ENCODE measurements at places on chromosomes 1 and 21. TPM values are rescaled to one million over a fixed set of nuclear protein-coding genes. Genes with fewer than 3 reads are reported as not detected.

- no peak for DNase-seq
These were observed 18.3 kb upstream of the ARID1A start for GRCh38 chr1:26677306-26678115.

DNA sequence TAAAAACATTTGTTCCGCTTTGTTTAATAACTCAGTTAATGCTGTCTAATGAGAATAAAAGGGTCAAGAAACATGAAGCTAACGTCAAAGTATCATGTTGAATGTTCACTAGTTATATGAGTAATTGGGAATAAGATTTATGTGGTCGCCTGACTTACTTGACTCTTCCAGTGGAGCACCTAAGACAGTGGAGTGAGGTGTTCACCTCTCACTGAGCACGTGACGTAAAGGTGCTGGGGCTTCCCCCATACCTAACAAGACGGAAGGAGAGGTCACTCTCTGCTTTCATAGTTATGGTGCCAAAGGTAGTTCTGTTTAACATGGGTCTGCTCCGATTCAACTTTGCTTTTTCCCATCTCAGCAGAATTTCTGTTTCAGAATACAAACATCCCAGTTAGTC lies 686 bp downstream of the KMO start:
- no peak for DNase-seq

- DNase-seq, result no peak
These were observed 28.9 kb upstream of the ADAM30 start for GRCh38 chr1:119924948-119925898.

DAB1 gene
- 7.2 TPM for total RNA-seq

GRCh38 chr21:38917043-38917774 lies 111.5 kb downstream of the ETS2 start:
- DNase-seq, result no peak

DNA sequence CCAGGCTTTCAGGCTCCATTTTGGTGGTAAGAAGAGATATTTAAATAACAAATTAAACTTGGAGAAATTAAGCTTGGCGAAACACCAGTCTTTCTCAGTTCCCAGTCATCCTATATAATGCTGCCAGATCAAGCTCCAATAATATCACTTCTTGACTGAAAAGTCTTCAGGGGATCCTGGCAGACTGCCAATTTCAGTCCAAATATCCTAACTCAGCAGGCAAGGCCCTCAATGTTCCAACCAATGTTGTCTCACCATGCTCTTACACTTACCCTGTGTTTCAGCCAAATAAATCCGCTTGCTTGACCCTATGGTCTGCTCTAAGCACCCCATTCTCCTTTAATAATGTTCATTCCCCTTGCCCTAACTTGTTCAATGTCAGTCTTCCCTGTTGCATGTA lies 39.9 kb upstream of the BCL10 start:
- DNase-seq, result no peak

LRRC39 gene
- total RNA-seq, result 0.40 TPM

DNA sequence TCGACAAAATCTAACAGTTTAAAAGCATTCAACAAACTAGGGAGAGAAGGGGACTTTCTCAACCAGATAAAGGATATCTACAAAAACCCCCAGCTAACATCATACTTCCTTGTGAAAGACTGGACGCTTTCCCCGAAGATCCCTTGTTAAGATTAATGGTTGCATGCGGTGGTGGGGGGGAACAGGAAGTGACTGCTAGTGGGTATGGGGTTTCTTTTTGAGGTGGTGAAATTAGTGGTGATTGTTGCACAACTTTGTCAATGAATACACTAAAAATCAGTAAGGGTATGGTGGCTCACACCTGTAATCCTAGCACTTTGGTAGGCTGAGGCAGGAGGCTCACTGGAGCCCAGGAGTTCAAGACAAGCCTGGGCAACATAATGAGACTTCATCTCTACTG lies 26.9 kb upstream of the EYA3 start:
- no peak for DNase-seq

- DNase-seq, result no peak
These were observed 50.9 kb downstream of the DHX9 start for GRCh38 chr1:182889997-182890396.

DNA sequence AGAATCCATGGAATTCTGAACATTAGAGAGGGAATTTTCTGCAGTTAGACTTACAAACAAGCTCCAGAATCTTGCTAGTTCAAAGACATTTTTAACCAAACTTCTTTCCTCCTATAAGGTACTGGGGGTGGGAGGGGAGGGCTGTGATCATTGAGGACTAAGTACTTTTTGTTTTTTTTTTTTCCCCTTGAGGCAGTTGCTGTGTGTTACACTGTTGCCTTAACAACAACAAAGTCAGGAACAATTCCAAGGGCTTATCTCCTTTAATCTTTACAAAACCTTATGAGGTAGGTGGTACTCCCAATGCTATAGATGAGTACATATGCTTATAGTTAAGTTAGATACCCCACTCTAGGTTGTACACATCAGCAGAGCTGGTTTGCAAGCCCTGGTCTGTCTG lies 62.9 kb downstream of the PPP1R12B start:
- no peak for DNase-seq

NBPF3 gene
- 13.7 TPM for total RNA-seq

INTS11 gene
- total RNA-seq, result 127 TPM

DNA sequence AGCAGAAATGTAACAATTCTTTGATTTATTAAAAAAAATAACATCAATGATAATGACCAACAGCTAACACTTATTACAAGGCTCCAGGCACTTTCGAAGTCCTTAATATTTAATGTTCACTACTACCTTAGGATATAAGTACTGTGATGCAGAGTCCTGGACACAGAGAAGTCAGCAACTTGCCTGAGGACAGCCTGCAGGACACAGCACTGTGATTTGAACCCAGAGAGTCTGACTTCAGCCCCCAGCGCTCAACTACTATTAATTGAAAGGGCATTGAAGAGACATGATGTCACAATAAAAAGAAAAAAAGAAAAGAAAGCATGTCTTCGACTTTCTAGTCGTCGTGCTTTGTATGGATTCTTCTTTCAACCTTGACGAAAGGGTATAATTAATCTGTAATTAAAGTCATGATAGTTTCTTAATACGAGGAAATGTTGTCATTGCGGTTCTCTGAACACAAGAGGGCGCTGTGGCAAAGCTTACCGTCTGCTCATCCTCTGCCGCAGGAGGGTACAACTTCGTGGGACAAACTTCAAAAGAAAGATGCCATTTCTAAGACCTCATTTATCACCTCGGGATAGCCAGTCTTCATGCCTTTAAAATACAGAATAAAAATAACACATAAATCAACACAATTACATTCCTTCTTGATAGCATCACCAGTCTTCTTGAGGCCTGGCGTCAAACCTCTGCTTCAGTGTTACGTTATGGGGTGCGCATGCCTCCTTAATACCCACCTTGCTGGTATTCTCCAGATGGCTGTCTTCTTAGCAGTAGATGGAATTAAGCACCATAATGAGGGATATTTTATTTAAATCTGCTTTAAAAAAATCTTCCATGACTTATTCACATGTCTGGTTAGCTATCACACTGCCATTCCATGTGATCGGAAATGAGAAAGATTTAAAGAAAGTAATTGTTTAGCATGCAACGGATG lies 240.1 kb downstream of the DISC1 start:
- DNase-seq, result no peak

CLEC20A gene
- total RNA-seq, result not detected

DNA sequence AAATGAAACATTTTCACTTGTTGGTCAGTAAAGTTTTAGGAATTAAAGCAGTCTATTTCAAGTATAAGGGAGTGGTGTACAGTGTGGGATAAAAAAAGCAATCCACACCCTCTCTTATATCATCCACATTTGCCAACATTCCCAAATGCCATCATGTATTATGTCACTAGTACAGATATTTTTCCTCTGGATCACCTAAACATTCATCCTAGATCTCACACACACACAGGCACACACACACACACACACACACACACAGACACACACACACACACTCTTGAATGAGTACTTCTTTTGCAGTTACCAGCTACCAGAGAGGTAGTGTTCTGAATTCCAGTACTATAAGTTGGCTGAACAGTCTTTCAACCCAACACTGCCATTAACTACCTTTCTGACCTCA lies 1369.1 kb upstream of the ADGRL4 start:
- no peak for DNase-seq

DNA sequence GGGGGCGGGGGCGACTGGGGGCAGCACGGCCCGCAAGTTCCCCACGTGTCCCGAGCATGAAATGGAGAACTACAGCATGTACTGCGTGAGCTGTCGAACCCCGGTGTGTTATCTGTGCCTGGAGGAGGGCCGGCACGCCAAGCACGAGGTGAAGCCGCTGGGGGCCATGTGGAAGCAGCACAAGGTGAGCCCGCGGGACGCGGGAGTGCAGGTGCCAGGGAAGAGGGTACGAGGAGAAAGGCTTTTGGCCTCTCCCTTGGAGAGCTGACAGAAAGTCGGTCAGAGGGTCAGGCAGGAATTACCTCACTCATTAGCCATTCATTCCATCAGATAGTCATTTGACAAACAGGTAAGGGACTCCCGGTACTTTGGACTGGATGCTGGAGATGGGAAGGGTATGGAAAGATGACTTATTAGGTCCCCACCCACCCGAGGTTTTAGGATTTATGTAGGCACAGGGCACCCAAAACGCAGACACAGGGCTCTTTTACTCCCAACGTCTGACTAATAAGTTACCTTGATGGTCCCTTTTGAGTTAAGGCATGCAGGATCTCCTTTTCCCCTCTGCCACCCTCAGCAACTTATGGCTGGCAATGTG lies 2.1 kb downstream of the TRIM67 start:
- DNase-seq, result no peak

GRCh38 chr1:94031154-94031553 lies 89.8 kb downstream of the ABCA4 start:
- DNase-seq, result no peak

FAAH gene
- 30.8 TPM for total RNA-seq

GRCh38 chr1:199058281-199058680 lies 419.4 kb downstream of the PTPRC start:
- DNase-seq, result no peak

- DNase-seq, result no peak
These were observed 9.1 kb upstream of the EFHD2 start for GRCh38 chr1:15400627-15401026.

ST3GAL3 gene
- 6.4 TPM for total RNA-seq

CD1D gene
- total RNA-seq, result 0.24 TPM

- no peak for DNase-seq
These were observed 644.2 kb downstream of the PTPRU start for GRCh38 chr1:29880556-29880955.

CLDN17 gene
- total RNA-seq, result not detected

DNA sequence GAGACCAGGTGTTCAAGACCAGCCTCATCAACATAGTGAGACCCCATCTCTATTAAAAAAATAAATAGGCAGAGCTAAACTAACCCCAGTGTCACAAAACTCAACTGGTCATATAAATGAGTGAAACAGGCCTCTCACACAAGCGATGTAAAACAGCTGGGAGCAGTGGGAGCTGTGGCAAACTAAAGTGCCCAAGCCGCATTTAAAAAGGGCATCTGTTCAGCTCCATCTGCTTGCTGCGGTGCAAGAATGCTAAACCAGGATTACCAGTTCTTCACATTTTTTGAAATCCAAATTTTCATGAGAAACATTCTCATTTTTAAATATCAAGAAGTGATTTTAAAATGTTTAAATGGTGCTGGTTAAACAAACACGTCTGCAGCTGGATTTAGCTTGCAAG lies 50.0 kb upstream of the WNT2B start:
- no peak for DNase-seq

DNA sequence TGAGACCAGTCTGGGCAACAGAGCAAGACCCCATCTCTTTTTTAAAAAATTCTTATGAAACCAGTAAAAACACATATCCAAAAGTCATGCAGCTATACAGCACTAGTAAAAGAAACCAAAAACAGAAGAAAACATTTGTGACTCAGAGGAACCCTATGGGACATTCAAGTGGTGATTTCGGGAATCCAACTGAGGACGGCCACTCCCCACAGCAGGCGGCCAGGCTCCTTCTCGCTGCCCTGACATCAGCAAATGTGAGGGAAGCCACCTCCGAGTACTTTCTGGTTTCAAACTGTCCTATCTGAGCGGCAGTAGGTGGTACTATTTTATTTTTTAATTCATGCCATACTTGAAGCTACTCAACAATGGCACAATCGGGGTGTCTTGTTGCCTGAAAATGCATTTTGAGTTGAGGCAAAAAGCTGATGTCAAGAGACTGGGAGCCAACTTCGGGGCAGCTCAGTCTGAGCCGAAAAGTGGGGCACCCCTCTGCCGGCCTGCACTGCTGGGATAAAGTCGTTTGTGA lies 3.3 kb downstream of the SUMO3 start:
- no peak for DNase-seq

TENT5C gene
- total RNA-seq, result 12.9 TPM

DNA sequence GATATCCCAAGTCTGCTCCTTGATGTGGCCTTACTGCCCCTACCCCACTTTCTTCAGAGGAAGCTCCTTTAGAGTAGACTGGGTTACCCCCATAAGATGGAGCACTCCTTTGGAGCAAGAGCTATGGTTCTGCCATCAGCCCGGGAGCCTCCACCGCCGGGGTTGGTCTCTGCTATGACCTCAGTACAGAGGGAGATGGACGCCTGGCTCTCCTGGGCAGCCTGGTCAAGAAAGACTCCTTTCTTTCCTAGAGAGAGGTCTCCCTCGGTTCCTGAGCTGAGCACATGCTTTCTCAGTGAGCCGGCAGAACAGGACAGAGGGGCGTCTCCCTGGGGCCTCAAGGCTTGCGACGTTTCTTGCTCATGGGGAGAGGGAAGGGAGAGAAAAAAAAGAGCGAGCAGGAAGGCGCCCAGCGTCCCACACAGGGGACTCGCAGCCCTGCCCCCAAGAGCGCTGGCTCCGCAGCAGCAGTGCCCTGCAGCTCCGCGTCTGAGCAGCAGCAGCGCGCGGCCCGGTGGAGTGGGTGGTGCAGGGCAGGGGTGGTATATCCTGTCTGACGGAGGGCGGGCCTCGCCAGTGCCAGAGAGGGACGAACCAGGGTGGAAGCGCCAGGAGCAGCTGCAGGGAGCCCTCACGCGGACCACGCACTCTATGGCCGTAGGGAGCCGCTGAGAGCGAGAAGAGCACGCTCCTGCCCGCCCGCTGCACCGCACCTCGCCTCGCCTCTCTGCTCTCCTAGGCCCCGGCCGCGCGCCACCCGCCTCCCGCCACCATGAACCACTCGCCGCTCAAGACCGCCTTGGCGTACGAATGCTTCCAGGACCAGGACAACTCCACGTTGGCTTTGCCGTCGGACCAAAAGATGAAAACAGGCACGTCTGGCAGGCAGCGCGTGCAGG lies at the start of gene PKP1:
TSS of gene PKP1 (plus strand) at position 576 of the 899 bp plus-strand sequence. CDS start at position 773, 197 bp downstream.
- DNase-seq, result no peak

GRCh38 chr1:163408262-163408661 lies 86.5 kb downstream of the NUF2 start:
- DNase-seq, result no peak

FNBP1L gene
- 119 TPM for total RNA-seq

- DNase-seq, result no peak
These were observed 76.6 kb downstream of the NDUFS5 start for GRCh38 chr1:39102537-39103327.

GRCh38 chr1:205310976-205311704 lies 10.4 kb downstream of the NUAK2 start:
- no peak for DNase-seq

DNA sequence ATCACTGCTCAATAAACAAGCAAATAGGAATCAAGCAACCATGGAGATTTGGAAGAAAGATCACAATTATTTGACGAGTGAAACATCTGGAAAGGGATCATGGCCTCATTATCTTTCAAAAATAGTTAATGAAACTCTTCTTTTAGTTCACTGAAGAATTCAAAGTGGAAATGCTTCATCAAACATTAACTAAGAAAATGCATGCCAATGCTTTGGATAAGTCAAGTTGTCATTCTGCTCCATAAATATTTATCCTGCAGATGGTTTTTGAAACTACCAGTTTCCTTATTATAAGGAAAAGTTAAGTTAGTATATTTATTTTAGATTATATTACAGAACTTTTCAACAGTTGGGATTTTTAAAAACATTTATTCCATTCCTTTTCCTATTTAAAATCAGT lies 206.5 kb upstream of the ADGRL2 start:
- no peak for DNase-seq

GPX7 gene
- 35.4 TPM for total RNA-seq
